ENCODE measurements at places on chromosomes 16 and 17. TPM values are rescaled to one million over a fixed set of nuclear protein-coding genes. Genes with fewer than 3 reads are reported as not detected.
A peak's percentile ranks its signal among the peaks of the same experiment; 100 is the strongest.

DNA sequence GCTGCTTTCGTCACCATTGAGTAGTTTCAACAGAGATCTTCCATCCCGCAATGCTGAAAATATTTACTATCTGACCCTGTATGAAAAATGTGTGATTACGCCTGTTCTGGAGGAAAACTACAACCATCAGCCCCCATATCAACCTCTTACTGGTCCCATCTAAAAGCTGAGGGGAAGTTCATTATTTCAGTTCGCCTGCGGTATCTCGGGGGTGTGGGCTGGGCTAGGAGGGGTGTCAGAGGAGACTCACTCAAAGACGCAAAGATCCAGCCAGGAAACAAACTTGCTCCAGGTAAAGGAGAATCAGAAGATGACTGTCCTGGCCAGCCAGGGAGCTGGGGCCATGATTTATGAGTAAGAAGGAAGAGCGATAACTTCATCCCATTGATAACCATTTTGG, 13.7 kb downstream of the CACNG1 start:
- no peak for DNase-seq

Gene MYH8
- total RNA-seq = not detected

DNA sequence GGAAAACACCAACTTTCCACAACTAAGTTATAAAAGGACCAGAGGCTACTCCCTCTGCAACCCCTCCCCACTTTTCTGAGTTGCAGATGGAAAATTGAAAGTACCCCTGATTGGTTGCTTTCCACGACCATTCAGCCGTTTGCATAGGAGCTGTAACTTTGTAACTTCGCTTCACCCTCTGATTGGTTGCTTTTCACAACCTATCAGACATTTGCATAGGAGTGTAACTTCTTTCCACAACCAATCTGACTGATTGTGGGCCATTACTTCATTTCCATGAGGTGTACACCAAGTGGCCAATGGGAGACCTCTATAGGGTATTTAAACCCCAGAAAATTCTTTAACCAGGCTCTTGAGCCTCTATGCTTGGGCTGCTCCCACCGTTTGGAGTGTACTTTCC, 644.1 kb downstream of the WWOX start:
- DNase-seq = no peak

- DNase-seq = peak; percentile 16
Observed at GRCh38 chr17:83201206-83202001, 122.0 kb downstream of the METRNL start.

DNA sequence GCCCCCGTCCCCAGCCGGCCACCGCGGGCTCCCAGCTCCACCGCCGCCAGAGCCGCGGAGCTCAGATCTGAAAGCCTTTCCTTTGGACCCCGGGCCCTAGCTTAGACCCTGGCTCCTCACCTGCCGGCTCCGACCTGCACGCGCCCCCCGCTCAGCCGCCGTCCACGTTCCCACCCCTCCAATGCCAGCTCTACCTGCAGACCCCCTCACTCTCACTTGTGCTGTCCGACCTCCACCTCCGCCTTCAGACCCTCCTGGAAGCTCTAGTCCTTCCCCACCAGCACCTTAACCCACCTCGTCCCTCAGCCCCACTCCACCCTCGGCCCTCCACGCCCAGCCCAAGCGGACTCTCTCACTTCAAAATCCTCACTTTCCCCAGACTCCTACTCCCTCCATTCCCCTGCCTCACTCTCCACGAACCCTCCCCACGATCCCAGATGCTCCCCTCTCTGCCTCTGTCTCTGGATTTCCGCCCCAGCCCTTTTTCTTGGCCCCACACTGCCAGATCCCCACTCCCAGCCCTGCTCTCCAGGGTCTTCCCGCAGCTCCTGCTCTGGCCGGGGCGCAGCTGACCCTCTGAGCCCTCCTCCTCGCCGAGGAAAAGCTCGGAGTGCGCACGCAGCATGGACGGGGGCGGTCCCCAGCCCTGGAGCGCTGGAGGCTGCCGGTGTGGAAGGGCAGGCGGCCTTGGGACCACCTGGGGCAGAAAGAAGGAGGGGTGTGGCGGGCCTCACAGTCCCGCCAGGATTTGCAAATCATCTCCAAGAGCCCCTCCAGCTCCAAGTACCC, at the start of gene TMEM114:
Gene TMEM114, minus strand, starts transcription at position 612 of the 789 bp plus-strand sequence. CDS start 673 bp downstream, outside the sequence.
- no peak for DNase-seq

Gene TRPV3
- total RNA-seq = 0.13 TPM

DNA sequence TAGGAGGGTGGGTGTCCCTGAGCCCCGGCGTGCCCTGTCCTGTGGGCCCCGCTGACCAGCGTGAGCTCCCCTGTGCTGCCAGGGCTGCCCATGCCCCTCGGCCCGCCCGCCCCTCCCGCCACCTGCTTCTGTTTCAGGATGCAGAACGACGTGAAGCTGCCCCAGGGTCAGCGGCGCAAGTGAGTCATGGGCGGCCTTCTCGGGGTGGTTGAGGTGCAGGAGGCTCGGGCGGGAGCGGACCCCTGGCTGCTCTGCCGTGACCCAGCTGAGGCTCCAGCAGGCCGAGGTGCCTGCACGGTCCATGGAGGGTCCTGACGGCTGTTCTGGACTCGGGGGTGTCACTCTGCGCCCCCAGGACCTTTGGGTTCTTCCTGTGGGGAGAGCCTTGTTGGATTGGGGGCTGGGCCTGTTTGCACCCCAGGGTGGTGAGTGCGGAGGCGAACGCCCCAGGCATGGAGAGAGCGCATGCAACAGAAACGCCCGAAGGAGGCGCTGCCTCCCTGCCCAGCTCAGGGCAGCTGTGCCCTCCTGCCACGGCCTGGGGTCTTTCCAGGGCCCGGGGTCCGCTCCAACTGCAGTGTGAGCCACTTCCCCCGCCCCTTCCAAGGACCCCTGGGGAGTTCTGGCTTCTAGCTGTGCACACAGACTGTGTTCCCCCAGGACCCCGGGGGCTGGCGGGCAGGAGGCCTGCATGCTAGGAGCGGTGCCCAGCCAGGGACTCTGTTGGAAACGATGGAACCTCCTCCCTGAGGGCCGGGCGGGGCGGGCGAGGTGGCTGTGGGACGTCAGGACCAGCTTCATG, 4.0 kb downstream of the SLC25A10 start:
- no peak for DNase-seq

Gene NPIPB13
- 5.1 TPM for total RNA-seq

DNA sequence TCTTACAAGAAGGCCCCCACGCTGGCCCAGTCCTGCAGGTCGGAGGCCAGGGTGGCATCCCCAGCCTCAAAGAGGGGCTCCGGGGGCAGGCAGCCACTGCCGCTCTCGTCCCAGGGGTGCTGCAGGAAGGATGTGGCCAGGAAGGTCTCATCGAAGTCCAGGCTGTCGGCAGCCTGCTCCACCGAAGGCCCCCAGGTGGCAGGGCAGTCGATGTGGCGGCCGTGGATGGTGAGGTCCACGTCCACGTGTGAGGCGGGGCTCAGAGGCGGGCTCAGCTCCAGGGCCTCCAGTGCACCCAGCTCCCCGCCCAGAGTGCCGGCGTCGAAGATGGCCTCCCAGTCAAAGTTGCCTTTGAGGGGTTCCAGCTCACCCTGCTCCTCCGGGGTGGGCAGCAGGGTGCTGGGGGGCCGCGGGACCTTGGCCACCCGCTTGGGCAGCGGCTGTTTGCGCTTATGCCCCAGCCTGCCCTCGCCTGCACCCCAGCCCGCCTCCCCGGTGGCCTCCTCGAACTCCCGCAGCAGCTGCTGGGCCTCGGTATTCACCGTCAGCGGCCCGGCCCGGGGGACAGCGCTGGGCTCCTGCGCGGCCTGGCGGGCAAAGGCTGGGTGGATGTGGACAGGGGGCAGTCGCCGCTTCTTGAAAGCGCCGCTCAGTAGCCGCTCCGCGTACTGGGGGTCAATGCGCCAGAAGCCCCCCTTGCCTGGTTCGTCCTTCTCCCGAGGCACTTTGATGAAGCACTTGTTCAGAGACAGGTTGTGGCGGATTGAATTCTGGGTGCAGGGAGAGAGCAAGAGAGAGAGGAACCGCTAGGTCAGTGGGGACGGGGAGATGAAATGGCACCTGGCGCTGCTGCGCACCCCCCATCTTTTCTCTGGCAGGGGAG, 3.5 kb downstream of the FOXJ1 start:
- no peak for DNase-seq

DNA sequence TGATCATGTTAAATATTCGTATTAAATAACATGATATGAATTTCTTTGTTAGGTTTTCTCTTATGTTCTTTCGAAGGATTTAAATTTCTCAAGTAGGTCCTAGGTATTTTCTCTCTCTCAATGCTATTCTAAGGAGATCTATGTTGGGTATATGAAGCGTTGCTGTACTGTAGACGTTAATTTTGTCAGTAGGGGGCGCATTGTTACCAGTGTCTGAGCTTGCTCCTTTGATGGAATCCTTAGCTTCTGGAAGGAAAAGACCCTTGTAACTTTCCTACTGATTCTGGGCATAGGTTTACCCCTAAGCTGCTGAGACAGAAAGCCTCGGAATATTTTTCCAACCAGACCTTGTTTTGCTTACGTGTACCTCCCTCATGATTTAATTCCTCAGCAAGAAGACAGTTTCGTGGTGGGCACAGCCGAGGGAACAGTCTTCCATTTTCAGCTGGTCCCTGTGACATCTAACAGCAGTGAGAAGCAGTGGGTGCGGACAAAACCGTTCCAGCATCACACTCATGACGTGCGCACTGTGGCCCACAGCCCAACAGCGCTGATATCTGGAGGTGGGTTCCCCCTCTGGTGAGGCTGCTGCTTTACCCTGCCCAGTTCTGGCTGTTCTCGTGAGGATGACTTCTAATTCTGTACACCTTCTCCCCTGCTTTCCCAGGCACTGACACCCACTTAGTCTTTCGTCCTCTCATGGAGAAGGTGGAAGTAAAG, 17.9 kb downstream of the UTP4 start:
- DNase-seq = peak; percentile 60

Gene EZH1
- total RNA-seq = 51.9 TPM

DNA sequence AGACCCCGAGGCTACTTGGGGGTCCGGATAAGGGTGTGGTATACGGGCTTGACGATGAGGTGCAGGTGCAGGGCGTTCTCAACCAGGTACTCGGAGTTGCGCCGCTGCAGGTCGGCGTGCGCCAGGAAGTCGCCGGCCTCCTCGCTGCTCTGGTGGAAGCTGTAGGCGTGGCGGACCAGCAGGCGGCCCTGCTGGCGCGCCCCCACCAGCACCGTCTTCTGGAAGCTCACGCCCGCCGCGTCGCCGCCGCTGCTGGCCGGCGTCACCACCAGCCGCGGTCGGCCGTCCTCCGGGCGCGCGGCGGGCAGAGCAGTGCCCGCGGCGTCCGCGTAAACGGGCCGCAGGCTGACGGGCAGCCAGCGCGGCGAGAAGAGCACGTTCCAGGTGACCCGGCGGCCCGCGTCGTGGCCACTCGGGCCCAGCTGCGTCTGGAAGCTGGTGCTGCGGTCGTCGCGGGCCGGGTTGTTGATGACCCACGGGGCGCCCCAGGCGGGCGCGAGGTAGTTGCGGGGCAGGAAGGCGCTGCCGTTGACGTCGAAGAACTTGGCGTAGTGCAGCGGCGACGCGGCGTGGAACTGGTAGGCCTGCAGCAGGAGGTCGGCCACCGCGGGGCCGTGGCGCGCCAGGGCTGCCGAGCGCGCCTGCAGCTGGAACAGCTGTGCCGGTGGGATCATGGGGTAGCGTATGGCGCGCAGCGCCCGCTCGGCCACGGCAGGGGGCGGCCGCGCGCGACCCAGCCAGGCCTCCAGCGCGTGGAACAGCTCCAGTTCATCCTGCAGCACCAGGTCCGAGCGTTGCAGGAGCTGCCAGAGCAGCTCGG, 4.8 kb downstream of the BTBD17 start:
- peak; percentile 30 for DNase-seq

Gene IL21R
- 29.2 TPM for total RNA-seq

DNA sequence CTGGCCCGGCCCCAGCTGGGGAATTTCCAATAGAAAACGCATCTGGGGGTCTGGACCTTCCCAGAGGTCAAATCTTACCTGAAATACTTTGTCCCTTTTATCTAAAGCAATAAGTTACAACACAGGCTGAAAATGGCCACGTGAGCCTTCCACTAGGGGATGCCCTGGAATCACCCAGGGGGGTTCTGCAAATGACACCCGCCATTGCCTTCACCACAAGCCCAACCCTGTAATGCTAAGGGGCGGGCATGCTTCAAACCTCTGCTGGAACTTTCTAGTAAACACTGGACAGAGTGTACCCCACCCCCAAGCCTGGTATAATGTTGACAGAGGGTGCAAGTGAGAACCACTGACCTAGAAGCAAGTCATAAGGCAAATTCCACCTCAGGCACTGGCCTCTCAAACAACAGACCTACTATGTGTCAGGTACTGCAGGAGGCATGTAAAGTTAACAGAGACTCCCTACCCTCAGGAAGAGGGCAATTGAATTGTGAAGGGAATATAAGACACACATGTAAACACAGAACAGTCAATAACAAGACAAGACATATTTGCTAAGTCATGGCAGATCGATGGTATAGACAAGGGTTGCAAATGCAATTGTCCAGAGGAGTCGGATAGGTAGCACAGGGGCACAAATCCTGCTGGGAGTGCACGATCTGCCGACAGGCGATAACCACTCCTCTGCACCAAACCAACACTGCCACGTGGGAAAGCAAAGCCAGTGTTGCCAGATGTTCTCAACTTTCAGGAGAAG, 59.0 kb downstream of the ARHGAP17 start:
- DNase-seq = no peak

Gene CNP
- 89.8 TPM for total RNA-seq

DNA sequence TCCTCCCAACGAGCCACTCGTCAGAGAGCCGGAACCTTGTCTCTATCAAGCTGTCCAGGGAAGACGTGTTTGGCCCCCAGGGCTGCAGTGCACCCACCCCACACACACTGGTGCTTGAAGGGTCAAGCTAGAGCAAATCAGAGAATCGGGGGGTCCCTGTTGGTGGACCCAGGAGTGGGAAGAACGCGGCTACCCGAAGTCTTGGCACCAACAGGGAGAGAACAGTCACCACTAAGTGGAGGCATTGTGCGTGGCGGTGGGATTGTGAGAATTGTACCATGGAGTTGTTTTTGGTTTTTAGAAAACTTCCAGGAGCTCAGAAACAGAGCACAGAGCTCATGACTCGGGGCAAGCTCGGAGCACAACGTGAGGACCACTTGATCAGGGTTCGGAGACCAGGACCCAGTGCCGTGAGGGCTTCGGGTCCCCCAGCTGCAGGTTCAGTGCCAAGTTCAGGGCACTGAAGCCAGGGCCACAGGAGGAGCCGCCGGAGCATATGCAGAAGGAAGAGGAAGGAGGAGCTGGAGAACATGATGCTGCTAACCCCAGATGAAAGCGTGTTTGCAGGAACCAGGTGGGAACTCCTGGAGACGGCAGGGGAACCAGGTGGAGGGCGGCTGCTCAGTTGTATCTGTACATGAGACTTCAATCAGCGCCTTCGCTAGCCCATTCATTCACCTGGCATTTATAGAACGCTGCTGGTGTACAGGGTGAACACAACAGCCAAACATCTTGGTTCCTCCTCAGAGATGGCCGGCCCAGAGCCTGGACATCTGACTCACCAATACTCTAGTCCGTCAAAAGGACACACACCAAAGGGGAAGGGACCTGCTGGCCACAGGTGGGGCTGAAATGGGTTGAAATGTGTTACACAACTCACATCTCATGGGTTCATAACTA, 42.8 kb downstream of the METRNL start:
- DNase-seq = no peak

Gene CIAO3
- 34.0 TPM for total RNA-seq

DNA sequence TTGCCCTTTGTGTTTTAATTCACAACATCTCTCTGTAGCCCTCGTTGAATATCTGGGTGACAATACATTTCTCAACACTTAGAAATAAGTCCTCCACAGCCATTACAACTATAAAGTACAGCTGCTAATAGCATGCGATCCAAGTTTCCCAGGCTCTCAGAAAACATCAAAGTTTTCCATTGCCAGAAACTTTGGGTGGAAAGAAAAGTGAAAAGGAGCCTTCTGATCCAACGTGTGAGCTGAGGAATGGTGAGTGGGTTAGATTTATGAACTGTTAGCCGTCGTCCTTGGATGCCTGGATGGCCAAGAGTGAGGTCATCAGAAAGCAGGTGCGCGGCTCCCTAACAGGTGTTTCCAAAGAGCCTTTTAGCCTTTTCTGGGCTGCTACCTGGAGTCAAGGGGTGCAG, 258.0 kb downstream of the PMP22 start:
- DNase-seq = no peak
